CD4-positive, alpha-beta T cell treated with Interleukin-10 for 1 hour (primary cell): ENCODE measurements at places on chromosomes 12 and 14.

- no peak for DNase-seq
Measured at GRCh38 chr12:123142921-123143735, 7.8 kb downstream of the PITPNM2 start.

- DNase-seq, result no peak
Measured at GRCh38 chr12:11039171-11039570, 8.0 kb upstream of the TAS2R31 start.

DNA sequence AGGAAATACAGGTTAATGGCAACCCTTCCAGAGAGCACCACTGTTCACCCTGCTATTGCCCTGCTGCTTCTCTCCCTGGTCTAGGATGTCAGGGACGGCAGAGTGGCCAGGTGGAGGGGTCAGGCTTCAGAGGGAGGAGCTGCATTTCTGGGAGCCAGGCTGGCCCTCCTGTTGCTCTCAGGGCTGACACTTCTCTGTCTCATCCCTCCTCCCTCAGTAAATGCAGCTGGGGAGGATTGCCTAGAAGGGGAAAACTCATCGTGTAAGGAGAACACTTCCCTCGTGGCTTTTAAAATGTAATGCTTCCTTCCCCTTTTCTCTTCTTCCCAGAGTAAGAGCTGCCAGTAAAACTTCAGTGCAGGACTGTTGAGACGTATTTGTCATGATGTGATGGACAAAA, 20.8 kb downstream of the SUSD6 start:
- DNase-seq, result no peak

- no peak for DNase-seq
Measured at GRCh38 chr12:12229556-12230092, 37.2 kb downstream of the LRP6 start.

GRCh38 chr12:106021516-106021915, 117.2 kb downstream of the NUAK1 start:
- DNase-seq, result no peak

DNA sequence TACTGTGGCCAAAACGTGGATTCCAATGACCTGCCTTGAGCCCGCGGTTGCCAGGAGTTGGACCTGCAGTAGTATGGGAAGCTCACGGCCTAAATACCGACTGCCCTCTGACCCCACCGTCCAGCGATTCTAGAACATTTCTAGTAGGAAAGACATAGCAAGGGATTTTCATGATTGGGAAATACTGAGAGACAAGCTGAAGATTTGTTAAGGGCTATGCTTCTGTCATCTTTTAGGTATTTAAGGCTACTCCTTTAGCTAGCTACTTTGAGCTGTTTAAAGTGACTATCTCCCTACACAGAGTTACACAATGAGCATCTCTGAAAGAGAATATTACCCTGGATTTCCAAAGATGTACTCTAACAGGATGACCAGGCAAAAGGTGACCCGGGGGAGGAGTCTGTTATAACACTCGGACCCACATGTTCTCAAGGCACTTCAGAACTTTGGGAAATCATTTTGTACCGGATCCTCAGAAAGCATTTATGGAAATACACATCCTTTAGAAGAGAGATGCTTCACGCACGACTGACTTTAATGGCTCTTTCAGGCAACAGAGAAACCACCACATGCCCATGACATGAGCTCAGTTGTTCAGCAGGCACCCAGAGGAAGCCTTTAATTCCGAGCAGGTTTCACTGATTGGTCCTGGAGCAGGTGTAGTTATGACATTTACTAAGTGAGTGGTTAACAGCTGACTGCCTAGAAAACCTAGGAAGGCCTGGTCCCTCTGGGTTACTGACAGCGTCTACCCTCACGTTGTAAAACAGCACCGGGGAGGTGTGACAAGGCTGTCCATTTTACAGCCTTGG, 4.2 kb downstream of the BAG5 start:
- no peak for DNase-seq

DNA sequence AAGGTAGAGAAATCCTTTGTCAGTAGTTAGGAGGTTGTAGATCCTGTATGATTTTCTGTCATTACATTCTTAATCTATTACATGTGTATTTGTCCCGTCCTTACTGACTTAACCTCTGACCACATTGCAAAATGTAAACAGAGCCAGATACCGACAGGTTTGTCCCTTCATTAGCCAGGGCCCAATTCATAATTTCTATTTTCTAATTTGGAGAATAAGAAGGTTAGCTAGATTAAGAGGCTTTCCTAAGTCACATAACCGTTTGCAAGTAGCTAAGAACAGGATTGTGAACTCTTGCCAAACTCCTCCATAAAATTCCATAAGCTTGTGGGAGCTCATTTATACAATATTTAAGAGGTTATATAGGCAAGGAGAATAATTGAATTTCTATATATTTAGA, 352.6 kb downstream of the RAD51B start:
- no peak for DNase-seq

DNA sequence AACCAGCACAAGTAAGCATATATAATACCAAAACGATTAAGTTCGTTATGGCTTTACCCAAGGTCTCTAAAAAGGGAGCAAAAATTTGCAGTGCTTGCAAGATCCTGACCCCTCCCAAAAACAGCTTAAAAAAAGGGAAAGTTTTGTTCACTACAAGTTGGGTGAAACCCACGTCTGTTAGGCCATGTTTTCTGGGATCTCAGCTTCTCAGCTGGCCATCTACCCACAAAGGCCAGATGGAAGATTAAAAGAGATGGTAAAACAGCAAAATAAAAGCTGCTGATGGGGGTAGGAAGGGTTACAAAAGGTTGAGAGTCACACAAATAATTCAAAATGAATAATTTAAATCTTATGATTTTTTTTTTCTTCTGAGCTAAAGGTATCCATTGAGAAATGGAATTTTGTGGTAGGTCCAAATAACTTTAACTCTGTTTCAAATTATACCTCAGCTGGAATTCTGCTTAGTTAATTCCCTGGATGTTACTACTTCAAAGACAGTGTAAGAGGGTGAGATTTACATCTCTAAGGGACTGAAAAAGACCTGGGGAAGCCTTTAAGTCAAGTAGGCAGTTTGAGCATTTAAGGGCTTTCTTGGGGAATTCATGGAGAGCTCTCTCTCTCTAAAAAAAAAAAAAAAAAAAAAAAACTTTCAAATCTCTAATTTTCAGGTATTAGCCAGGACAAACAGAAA, 185.6 kb upstream of the NAV3 start:
- no peak for DNase-seq

DNA sequence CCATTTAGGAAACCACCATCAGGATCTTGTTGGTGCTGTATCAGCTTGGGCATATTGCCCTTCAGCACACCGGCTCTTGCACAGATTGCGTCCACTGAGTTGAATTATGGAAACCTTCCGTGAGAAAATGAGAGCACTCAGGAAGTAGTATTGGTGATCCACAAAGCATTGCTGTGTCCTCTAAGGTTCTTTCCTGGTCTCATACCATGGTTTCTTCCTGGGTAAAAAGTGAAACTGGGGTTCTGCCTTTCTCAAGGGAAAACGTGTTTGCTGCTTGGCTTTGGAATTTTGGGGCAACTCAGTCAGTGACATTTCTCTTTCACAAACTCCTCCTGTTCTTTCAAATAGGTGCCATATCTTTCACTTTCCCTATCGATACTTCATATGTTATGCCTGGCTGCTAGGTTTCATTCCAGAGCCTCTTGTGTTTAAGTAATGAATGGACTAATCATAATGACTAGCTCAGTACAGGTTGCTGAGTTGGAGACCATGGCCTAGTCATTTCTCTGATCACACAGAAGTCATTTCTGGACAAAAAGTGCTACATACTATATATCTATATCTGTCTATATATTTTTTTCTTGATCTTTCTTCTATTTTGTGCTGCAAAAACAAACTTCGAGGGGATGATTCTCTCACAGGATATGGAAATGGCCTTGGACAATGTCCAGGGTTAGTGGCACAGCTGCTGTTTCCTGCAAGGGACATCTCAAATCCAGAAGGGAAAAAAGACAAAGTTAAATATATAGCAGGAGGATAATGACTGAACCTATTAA, 423.4 kb downstream of the ZFP36L1 start:
- no peak for DNase-seq

GRCh38 chr12:24708043-24708442, 240.9 kb downstream of the BCAT1 start:
- DNase-seq, result no peak

- DNase-seq, result no peak
Measured at GRCh38 chr14:53523226-53523625, 370.1 kb upstream of the DDHD1 start.

DNA sequence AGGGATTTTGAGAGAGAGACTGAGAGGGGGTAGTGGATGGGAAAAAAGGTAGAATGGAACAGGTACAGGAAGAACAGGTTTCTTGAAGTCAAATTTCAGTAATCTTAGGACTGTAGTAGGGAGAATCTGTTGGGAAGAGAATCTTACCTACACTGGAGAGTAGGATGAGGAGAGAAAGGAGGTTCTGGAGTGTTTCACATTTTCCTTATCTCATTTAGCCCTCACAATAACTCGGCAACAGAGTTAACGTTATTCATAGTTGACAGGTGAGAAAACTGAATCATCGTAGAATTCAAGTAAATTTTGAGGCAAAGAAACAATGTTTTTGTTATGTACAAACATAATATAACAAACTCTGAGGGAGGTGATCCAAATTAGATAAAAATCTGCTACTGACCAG, 17.2 kb upstream of the STRN3 start:
- DNase-seq, result no peak

DNA sequence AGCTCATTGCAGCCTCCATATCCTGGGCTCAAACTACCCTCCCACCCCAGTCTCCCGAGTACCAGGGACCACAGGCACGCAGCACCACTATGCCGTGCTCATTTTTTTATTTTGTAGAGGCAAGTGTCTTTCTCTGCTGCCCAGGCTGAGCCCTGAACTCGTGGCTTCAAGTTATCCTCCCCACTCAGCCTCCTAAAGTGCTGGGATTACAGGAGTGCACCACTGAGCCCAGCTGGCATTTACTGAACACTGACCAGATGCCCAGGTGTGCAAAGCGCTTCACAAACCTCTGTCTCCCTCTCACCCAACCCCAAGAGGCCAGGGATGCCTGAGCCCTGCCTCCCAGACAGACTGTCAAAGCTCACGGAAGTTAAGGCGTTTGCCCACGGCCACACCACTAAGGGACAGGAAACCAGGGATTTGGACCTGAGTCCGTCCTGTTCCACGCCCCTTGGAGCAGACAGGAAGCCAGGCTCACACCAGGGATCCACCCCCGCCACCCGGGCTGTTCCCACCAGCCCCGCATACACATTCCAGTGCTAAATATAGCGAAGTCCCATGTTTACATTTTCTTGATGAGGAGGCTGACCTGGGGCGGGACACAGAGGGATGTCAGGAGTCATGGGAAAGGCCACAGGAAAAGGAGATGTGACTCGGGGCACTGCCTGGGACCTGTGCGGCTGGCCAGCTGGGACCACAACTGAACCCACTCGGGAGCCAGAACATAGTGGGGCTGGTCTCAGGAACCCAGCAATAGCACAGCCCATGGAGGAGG, 51.2 kb downstream of the TESC start:
- DNase-seq, result no peak
